Activated naive CD4-positive, alpha-beta T cell treated with anti-CD3 and anti-CD28 coated beads for 36 hours (primary cell): ENCODE measurements at places on chromosomes 5 and 9. TPM values are rescaled to one million over a fixed set of nuclear protein-coding genes. Genes with fewer than 3 reads are reported as not detected.

DNA sequence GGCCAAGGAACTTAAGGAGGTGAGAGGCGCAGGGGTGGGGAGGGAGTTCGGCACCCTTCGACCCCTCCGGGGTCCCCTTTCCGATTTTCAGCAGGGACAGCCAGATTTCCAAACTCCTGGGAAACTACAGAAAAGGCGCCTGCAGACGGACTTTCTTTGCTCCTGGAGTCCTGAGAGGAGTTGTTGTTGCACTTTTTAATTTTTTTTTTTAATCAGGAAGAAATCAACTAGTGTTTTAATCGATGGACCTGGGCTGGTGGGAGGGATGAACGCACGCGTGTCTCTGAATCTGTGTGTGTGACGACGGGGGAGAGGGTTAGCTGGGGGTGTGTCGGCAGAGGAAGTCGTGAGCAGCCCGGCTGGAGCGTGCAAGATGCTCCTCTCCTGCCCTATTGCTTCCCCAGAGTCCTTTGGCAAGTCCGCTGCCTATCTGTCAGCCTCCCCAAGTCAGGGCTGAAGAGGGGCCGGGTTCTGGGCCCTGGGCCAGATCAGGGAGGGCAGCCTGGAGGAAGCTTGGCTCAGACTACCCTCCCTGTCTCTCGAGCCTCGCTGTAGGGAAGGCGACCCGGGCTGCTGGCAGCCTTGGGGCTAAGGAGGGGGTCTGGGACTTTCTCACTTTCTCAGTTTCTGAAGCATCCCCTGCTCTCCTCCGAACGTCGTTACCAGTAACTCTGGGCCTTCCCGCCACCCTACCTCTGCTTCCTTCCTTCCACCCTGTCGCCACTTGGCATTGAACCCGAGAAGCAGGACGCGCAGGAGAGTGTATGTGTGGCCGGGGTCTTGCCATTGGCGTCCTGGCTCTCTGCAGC, 731 bp downstream of the PRR16 start:
- H3K27ac ChIP-seq = no peak overlapping the region
- H3K4me3 ChIP-seq = peak overlapping the region; percentile 48
- peaks cover 34% of the 10 kb centered on the region for H3K27me3 ChIP-seq
- H3K4me1 ChIP-seq = peaks cover 11% of the 10 kb centered on the region

DNA sequence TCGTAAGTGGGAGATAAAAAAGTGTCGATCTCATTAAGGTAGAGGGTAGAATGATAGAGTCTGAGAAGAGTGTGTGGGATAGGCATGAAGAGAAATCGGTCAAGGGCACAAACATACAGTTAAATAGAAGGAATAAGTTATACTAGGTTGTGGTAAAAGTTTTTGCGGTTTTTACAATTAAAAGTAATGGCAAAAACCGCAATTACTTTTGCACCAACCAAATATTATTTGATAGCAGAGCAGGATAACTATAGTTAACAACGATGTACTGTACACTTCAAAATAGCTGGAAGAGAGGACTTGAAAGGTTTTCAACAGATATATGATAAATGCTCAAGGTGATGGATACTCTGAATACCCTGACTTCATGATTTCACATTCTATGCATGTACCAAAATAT, 135.8 kb upstream of the CDH12 start:
- no peak for DNase-seq
- no peak overlapping the region for H3K27ac ChIP-seq
- H3K36me3 ChIP-seq = peaks cover 2% of the 10 kb centered on the region
- no peaks in the 10 kb centered on the region for H3K27me3 ChIP-seq

- no peak for DNase-seq
- H3K4me1 ChIP-seq = no peaks in the 10 kb centered on the region
- no peak overlapping the region for H3K27ac ChIP-seq
- peaks cover 8% of the 10 kb centered on the region for H3K36me3 ChIP-seq
Measured at GRCh38 chr5:1831257-1831656, 30.1 kb downstream of the NDUFS6 start.

Gene NTNG2
- total RNA-seq = 0.76 TPM

Gene ZNF169
- total RNA-seq = 4.5 TPM

- H3K4me1 ChIP-seq = peaks cover 10% of the 10 kb centered on the region
- H3K36me3 ChIP-seq = no peaks in the 10 kb centered on the region
- DNase-seq = no peak
- H3K27me3 ChIP-seq = peaks cover 5% of the 10 kb centered on the region
Measured at GRCh38 chr9:89953824-89954615, 349.2 kb downstream of the GADD45G start.

GRCh38 chr5:90917928-90918668, 359.5 kb downstream of the ADGRV1 start:
- no peak for DNase-seq
- no peak overlapping the region for H3K4me3 ChIP-seq
- no peak overlapping the region for H3K27ac ChIP-seq
- H3K4me1 ChIP-seq = no peaks in the 10 kb centered on the region

GRCh38 chr9:32741706-32742105, 41.6 kb upstream of the TMEM215 start:
- no peak overlapping the region for H3K4me3 ChIP-seq
- no peak for DNase-seq
- H3K4me1 ChIP-seq = no peaks in the 10 kb centered on the region
- H3K27ac ChIP-seq = no peak overlapping the region
- no peaks in the 10 kb centered on the region for H3K36me3 ChIP-seq

DNA sequence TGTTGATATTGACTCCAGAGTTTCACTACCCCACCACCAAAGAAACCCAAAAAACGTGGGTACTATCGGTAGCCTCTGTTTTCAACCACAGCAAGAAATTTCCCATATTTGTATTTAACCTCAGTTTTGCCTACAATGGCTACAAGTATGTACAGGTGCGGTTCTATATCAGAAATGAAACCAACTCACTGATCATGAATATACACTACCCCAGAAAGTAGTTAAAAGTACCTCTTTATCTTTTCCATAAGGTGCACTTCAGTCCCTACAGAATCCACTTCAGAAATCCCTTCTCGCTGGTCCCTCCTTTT, 140.6 kb upstream of the SLC12A2 start:
- no peak overlapping the region for H3K27ac ChIP-seq
- H3K4me3 ChIP-seq = no peak overlapping the region
- H3K36me3 ChIP-seq = peaks cover 1% of the 10 kb centered on the region
- no peak for DNase-seq
- peaks cover 8% of the 10 kb centered on the region for H3K4me1 ChIP-seq

DNA sequence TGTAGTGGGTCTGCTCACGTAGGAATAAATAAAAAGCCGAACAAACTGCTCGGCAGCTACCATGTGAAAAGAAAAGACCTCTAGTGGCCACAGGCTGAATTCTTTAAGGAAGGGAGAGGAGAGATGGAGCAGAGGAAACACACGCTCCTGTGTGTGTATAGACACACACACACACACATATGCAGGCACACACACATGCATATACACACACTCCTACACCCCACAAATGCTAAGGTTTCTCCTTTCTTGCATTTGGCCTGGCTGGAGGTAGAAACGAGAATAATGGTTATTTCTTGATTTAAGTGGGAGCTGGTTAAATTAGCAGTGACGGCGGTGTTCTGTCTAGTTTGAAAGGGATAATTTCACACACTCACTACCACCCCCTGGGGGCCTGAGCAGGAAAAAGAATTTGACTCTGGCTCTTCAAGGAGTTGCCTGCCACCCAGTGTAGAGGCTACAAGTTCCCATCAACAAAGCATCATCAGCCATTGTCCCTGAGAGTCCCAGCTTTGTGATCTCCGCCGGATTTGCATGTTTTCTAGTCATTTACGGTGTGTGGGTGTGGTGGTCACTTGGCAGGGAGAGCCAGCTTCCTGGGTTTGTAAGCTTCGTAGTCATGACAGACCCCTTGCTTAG, at the start of gene INSYN2B:
Gene INSYN2B, minus strand, starts transcription at position 78 of the 636 bp plus-strand sequence. CDS start 96,597 bp downstream, outside the sequence.
- H3K27me3 ChIP-seq = no peaks in the 10 kb centered on the region
- DNase-seq = peak; percentile 59
- no peak within 1 kb of the TSS for H3K27ac ChIP-seq
- H3K4me1 ChIP-seq = no peaks in the 10 kb centered on the region
- no peak within 1 kb of the TSS for H3K4me3 ChIP-seq
- peaks cover 23% of the 10 kb centered on the region for H3K36me3 ChIP-seq

DNA sequence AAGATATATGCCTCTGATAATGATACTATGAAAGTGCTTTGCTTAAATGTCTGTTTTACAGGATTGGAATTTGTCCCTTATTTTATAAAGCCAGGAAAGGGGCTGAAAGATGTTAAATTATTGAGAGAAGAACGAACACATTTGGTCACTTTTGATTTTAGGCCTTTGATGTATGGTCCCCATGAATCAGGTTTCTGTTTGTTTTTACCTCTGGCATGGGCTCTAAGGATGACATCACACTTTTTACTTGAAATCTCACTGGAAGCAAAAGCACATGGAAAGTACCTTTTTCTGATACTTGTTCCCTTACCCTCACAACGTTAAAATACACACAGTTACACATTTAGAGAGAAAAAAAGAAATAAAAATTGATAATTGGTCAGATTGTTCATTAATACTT, 6.9 kb downstream of the OTULIN start:
- no peaks in the 10 kb centered on the region for H3K27me3 ChIP-seq
- H3K4me3 ChIP-seq = peak overlapping the region; percentile 60
- H3K27ac ChIP-seq = peak overlapping the region; percentile 93
- no peak for DNase-seq
- H3K36me3 ChIP-seq = peaks cover 46% of the 10 kb centered on the region

- no peaks in the 10 kb centered on the region for H3K36me3 ChIP-seq
- H3K4me1 ChIP-seq = no peaks in the 10 kb centered on the region
- no peak overlapping the region for H3K4me3 ChIP-seq
- no peak overlapping the region for H3K27ac ChIP-seq
- no peaks in the 10 kb centered on the region for H3K27me3 ChIP-seq
Measured at GRCh38 chr5:43432486-43433375, 20.5 kb upstream of the CCL28 start.

GRCh38 chr9:18616976-18617375, 143.0 kb downstream of the ADAMTSL1 start:
- H3K36me3 ChIP-seq = no peaks in the 10 kb centered on the region
- H3K4me1 ChIP-seq = no peaks in the 10 kb centered on the region
- no peak overlapping the region for H3K27ac ChIP-seq
- H3K4me3 ChIP-seq = no peak overlapping the region
- no peak for DNase-seq

- H3K27ac ChIP-seq = no peak overlapping the region
- H3K36me3 ChIP-seq = no peaks in the 10 kb centered on the region
- H3K4me3 ChIP-seq = no peak overlapping the region
- H3K27me3 ChIP-seq = peaks cover 26% of the 10 kb centered on the region
- no peak for DNase-seq
Measured at GRCh38 chr5:2005101-2006041, 122.6 kb upstream of the IRX4 start.

Gene SWI5
- total RNA-seq = 13.3 TPM
